Stimulated activated CD8-positive, alpha-beta memory T cell treated with anti-CD3 and anti-CD28 coated beads, Interleukin-4, amount 100 ng/mL, for 1 hour (primary cell): ENCODE measurements at places on chromosomes 16 and 17.

- DNase-seq, result no peak
Measured at GRCh38 chr16:77408607-77409006, 26.2 kb downstream of the ADAMTS18 start.

- DNase-seq, result no peak
Measured at GRCh38 chr17:50884439-50885311, 18.5 kb upstream of the TOB1 start.

DNA sequence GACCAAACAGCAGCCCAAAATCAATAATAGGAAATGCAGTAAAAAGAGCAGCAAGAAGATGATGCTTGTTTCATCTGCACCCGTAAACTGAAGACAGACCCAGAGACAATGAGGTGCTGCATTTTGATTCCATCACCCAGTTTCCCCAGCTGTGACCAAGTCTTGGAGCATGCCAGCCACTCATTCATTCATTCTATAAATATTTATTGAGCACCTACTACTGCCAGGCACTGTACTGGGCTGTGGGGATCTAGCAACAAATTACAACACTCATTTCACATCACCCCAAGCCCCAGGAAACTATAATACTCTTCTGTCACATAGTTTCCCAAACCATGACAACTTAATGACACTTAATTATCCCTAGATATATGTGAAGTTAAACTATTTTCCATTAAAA is 79.2 kb downstream of the TOX3 start:
- DNase-seq, result no peak

- DNase-seq, result no peak
Measured at GRCh38 chr16:18802767-18803343, 1.5 kb upstream of the ARL6IP1 start.

DNA sequence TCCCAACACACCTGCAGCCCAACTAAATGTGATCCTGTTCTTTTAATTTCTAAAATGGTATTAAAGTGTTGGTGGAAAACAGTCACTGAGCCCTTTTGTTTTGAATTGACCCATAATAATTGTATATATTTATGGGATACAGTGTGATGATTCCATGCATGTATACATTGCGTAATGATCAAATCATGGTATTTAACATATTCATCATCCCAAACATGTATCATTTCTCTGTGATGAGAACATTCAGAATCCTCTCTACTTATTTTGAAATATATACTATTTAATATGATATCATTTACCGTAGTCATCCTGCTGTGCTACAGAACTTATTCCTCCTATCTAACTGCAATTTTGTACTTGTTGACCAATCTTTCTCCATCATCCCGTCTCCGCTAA is 14.0 kb upstream of the MYH10 start:
- DNase-seq, result no peak

DNA sequence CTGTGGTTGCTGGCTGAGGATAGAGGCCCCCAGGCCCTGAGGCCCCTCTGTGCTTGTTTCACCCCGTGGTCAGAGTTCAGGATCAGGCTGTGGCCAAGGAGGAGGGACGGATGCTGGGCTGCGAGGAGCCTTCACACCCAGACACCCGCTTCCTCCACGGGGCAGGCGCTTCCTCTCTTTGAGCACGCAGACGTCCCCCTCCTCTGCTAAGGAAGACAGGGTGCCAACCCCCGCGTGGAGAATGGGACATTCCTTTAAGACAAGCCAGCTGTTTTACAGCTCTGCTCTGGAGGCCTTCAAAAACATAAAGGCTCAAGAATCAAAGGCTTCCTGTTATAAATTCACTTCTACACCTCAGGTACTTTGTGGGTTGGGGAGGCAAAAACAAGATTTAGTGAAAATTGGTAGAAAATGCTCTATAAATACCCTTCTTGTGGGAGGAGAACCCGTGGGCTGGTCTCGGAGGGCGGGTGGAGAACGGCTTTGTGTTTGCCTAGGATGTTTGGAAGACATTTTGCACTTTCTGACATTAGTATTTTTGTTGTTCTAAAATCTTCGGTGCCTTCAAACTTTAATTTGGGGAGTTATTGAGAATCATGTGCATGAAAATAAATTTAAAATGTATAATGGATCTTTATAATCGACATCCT is 60.8 kb upstream of the FOXF1 start:
- DNase-seq, result no peak

DNA sequence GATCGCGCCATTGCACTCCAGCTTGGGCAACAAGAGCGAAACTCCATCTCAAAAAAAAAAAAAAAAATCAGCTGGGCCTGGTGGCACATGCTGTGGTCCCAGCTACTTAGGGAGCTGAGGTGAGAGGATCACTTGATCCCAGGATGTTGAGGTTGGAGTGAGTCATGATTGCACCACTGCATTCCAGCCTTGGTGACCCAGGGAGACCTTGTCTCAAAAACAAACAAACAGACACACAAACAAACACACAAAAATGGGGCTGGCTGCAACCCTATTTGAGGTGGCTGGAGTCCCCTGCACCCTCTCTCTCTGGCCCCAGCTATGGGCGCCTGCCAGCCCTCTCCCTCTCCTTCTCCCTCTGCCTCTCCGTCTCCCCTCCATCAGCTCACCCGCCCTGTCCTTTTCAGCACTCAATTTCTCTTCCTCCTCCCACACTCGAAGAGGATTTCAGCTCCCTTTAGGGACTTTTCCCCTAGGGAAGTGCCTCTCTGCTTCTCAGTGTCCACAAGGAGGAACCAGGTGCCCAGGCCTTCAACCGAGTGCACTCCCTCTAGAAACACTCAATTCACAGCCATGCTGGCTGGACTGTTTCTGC is 17.5 kb upstream of the TFAP4 start:
- no peak for DNase-seq
